Stimulated activated CD4-positive, alpha-beta T cell treated with anti-CD3 and anti-CD28 coated beads, Interleukin-12 subunit alpha, Interleukin-12 subunit beta, amount 100 ng/mL, for 24 hours (primary cell): ENCODE measurements at places on chromosomes 4 and X.

GRCh38 chr4:33941854-33942253 lies 2302.5 kb downstream of the ARAP2 start:
- DNase-seq: no peak

DNA sequence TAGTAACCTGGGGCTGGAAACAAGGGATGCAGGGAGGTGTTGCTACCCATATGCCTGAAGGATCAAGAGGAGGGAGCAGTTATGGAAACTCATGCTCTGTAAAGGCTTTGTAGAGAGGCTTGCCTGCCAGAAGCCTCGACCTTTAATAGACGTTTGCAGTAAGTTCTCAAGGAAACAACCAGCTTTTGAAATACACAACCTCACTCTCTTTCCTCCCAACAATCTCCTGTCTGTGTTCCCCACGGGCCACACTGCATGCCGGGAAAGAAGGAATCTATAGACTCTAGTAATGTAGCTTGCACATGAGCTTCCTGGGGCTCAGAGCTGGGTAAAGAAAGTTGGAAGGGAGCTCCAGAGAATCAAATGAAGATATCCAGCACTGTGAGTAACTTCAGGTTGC lies 101.6 kb upstream of the PACRGL start:
- no peak for DNase-seq

- DNase-seq: no peak
Observed at GRCh38 chr4:122285285-122285684, 93.5 kb upstream of the ADAD1 start.

- DNase-seq: no peak
Observed at GRCh38 chr4:152408514-152409327, 127.2 kb downstream of the FBXW7 start.

DNA sequence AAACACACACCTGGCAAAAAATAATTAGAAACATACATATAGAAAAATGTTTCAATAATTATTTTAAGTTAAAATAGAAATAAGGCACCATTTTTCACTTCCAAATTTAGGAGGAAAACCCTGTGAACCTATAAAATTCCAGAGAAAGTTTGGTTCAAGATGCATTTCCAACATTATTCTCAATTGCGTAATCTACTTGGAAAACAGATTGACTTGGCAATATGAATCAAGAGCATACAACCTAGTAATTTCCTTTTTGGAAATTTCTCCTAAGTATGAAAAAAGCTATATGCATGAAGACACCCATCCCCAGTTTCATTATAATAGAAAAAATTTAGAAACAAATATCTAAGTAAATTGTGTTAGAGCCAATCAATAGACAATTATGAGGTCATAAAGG lies 242.9 kb downstream of the IQCM start:
- no peak for DNase-seq

GRCh38 chr4:54093324-54094240 lies 6.4 kb upstream of the GSX2 start:
- DNase-seq: no peak

- no peak for DNase-seq
Observed at GRCh38 chr4:12270546-12270945, 841.9 kb upstream of the HS3ST1 start.

- no peak for DNase-seq
Observed at GRCh38 chr4:20323991-20324390, 72.3 kb downstream of the SLIT2 start.

GRCh38 chrX:110420771-110421499 lies 62.3 kb downstream of the RTL9 start:
- DNase-seq: no peak

- no peak for DNase-seq
Observed at GRCh38 chr4:87390551-87390890, 467 bp downstream of the HSD17B11 start.

DNA sequence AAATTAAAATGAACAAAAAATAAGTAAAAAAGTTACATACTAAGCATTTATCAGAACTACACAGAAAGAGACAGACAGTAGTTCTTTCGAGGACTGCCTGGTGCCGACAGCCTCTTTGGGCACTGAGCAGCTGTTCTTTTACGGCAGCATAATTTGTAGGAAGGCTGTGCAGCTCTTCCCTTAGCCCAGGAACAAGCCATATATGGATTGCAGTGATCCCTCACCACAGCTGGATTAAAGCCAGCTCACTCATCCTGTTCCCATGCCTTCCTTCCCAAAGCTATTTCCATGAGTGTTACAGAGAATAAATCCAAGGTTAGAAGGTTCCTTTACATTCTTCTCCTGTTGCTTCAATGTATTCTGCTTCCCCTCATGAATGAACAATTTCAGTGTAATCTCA lies 71.7 kb downstream of the DDX60L start:
- DNase-seq: no peak

- no peak for DNase-seq
Observed at GRCh38 chr4:119834906-119835612, 206.5 kb upstream of the PDE5A start.

- no peak for DNase-seq
Observed at GRCh38 chr4:101265816-101266172, 81.5 kb downstream of the PPP3CA start.

DNA sequence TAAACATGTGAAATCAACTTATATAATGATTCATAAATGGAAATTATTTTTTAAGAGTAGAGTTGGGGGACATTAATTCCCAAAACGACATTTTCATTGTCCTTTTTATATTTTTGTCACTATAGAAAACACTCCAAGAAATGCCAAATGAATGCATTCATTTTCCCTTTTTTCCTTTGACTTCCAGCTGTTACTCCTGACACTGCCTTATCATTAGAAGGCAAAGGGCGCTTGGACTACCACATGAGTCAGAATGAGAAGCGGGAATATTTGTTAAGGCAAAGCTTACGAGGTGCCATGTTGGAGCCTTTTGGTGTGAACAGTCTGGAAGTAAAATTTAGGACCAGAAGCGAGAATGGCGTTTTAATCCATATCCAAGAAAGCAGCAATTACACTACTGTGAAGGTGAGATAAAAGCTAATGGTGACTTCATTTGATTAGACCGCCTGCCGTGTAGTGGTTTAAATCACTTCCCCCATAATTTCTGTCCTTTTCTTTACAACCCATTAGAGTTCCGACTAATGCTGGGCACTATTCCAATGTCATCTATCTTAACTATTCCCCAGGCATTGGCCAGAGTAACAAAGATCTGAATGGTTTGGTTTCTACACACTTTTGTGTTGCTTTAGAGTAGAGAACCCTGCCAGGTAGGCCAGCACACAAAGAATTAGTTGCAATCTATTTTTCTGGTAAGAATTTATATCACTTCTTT lies 166.7 kb downstream of the FAT4 start:
- no peak for DNase-seq

DNA sequence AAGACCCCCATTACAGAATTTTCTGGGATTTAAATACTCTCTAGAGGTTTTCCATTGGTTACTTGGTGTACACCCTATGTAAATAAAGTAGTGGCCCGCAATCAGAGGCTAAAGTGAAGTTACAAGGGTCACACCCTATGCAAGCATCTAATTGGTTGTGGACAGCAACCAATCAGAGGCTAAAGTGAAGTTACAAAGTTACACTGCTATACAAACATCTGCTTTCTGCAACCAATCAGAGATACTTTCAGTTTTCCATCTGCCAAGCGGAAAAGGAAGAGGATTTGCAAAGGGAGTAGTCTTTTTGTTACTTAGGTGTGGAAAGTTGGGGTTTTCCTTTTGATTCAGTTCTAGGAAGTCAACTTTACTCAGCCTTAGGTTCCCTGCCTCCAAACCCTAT lies 2.0 kb upstream of the ATRX start:
- no peak for DNase-seq

GRCh38 chrX:12011075-12011474 lies 127.2 kb upstream of the FRMPD4 start:
- DNase-seq: no peak

GRCh38 chr4:128980816-128981326 lies 112.5 kb downstream of the SCLT1 start:
- no peak for DNase-seq

DNA sequence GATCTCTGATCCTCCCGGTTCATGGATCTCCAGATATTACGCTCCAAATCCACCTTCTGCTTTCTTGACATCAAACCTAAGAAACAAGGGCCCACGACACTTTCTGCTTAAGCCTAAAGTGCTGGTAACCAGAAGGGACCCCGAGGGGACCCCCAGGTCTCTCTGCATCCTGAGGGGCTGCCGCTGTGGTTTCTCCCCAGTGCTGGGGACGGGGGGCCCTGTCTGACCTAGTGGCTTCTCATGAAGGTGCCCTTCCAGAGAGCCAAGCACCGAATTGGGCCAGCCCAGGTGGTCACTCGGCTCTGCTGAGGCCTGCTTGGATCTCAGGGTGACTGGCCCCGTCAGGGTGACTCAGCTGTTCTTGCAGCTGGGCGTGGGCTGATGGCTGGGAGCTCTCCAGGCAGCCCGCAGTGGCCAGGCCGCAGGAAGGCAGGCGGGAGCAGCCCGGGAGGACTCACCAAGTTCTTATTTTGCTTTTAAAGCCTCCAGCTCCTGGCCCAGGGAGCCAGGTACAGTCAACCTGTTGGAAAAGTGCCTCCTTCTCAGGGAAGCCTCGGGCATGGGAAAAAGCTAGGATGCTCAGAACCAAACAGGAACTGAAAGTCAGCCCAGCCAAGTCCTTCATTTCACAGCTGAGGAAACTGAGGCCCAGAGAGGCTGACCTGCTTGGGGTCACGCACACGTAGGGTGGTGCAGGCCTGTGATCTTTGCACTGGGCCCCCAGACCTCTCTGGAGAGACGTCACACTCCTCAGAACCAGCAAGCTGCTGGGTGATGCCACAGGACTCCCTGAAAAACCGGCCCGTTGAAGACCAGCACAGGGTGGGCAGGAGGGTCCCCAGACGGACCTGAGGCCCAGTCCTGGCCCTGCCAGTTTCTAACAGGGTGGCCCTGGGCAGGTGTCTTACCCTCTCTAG lies 16.7 kb downstream of the BLOC1S4 start:
- no peak for DNase-seq

DNA sequence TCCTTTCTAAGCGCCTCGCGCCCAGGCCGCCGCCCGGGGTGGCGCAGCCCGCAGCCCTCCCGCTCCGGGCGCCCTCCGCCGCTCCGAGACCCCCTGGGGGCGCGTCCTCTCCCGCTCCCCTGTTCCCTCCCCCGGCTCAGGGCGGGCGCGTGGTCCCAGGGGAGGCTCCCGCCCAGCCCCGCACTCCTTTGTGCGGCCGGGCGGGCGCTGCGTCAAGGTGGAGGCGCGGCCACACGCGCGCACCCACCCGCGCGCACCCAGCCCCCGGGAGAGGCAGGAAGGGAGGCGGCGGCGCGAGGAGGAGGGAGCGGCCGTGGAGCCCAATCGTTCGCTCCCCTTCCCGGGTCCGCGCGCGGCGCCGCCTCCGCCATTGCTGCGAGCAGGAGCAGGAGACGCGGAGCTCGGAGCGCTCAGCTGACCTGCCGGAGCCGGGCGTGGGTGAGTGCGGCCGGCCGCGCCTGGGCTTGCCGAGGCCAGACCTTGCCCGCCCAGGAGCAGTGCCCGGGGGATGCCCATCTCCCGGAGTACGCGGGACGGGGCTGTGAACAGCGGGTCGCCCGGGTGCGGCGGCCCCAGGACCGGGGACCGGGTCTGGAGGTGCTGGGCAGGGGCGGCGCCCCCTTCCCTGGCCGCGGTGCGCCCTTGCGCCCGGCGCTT lies at the start of gene NSG1:
Gene NSG1, plus strand, starts transcription at position 367 of the 657 bp plus-strand sequence. CDS start 528 bp downstream, outside the sequence.
- peak; percentile 13 for DNase-seq

- DNase-seq: no peak
Observed at GRCh38 chr4:145497199-145498149, 15.8 kb downstream of the SMAD1 start.

- no peak for DNase-seq
Observed at GRCh38 chr4:42607011-42607726, 49.7 kb downstream of the ATP8A1 start.

GRCh38 chr4:125707397-125707796 lies 392.6 kb downstream of the FAT4 start:
- DNase-seq: no peak

DNA sequence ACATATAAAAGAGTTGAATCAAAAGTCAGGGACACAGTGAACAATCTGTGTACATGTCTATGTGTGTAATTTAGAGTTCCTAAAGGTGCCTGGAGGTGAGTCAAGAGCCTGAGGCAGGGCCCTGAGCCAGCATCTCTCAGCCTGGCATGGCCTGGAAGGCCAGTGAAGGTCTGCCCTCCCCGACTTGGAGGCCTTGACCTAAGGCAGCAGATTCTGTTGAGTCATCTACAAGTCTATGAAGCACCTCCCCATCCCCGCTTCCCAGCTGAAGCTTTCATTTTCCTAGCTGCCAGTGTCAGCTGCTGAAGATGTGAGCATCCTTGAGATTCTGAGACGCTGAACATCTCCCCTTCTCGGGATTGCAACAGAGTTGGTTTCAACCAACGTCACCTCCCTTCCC lies 583.9 kb downstream of the BCOR start:
- no peak for DNase-seq

DNA sequence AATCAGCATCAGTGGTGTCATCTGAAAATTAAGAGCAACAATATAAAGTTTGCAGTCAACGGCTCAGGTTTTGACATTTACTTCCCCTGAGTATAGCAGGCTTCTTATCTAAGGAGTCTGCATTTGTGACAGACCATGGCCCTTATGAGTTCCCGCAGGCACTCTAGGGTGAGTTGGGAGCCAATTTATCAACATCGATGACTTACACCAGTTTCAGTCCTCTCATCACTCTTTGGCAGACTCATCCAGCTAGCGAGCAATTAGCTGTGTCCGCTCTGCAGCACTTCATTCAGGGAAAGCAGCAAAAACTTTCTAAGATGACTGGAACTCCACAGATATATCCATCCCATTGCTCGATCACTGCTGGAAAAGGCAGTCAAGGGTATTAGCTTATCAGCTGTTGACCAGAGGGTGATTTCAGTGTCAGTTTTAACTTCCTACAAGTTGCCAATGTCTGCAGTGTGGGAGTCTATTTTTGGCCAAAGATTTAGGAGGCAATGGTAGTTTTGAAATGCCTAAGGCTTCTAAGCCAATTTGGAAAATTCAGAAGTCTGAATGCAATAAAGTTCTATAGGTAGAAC lies 625.1 kb upstream of the TENM3 start:
- DNase-seq: no peak

- DNase-seq: no peak
Observed at GRCh38 chr4:36321176-36321575, 39.8 kb downstream of the DTHD1 start.

DNA sequence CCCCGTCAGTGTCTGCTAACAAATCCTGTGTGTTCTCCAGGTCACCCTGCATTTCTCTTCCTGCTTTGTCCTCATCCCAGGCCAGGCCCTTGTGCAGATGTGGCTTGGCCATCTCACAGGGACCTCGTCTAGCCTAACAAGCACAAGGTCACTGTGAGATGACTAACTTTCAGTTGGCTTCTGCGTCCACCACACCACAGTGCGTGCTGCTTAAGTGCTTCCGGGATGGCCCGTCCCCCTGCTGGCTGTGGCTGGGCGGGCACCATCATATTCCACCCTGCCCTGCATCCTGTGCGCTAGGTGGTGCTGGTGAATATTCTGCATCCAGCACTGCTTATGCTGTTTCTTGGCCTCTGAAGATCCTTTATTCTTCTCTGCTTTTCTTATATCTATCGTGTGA lies 33.8 kb downstream of the RBBP7 start:
- DNase-seq: no peak

- no peak for DNase-seq
Observed at GRCh38 chrX:113644426-113644825, 803.8 kb upstream of the AMOT start.
